ENCODE measurements at places on chromosomes 7 and 10. TPM values are rescaled to one million over a fixed set of nuclear protein-coding genes. Genes with fewer than 3 reads are reported as not detected.

GRCh38 chr10:60466267-60467201 is 76.9 kb upstream of the ANK3 start:
- DNase-seq, result no peak

Gene KLF14
- 0.07 TPM for total RNA-seq

GRCh38 chr7:155281398-155281969 is 16.2 kb upstream of the INSIG1 start:
- no peak for DNase-seq

GRCh38 chr7:108434010-108434409 is 22.2 kb downstream of the NRCAM start:
- DNase-seq, result no peak

DNA sequence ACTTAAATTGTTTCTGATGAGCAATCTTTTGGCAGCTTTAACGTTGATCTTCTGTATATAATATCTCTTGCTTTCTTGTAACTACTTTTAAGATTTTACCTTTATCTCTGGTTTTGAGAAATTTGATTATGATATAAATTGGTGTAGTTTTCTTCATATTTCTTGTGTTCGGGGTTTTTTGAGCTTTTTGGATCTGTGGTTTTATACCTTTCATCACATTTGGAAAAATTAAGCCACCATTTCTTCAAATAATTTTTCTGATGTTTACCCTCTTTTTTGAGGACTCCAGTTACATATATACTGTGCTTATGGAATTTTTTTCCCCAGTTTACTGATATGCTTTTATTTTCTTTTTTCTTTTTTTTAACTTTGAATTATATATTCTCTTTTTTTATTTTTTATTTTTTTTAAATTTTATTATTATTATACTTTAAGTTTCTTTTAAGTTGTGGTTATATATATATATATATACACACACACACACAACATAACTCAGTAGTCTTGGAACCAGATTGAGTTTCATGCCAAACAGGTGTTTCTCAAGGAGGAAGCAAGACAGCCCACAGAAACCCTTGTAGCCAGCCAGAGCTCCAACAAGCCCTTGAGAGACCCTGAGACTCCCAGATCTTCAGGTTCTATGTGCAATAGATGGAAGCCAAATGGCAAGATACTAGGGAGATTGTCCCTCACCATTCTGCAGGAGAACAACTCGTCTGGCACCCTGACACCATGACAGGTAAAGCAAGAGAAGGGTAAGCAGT is 27.5 kb upstream of the NME8 start:
- DNase-seq, result no peak

DNA sequence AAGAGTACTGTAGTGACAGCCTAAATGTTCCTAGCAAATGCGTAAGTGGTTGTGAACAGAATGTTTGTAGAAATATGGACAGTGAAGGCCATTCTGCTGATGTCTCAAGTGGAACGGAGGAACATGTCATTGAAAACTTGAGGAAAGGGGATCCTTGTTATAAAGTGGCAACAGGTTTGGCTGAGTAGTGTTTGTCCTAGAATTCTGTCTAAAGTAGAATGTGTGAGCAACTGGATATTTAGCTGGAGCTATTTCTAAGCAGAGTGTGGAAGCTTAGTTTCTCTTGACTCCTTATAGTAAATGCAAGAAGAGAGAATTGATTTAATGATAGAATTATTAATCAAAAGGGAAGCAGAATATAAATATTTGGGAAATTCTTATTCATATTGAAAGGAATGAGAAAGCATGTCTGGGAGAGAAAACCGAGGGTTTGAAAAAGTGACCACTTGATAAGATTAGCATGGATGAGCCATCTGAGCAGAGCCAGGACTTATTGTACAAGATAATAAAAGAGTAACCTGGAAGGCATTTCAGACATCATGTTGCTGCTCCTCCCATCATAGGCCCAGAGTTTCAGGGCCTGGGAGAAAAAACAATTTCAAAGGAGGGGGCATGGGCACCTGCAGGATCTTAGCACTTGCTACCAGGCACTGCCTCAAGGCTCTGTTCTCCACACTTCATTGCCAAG is 276.1 kb downstream of the BMPER start:
- DNase-seq, result no peak

Gene SPDYE8
- not detected for total RNA-seq

DNA sequence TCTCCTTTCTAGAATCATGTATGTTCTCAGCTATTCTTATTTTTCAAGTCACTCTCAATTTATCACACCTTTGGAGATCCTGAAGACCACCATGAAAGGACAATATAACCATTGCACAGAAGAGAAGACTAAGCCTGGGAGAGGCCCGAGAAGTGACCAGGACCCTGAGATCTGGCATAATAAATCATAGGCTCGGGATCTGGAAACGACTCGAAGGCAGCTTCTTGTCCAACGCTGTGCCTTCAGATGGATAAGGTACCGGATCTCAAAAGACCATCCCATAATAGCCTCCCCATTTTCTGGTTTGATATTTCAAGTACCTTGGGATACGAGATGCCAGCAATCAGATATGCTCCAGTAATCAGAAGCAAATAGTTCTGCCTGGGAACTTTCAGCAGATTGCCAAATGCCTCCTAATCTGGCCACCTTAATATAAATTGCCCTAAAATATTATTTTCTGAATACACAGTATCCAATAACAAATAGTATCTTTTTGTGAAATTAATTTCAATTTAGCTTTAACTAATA is 179.2 kb upstream of the ZMIZ1 start:
- DNase-seq, result no peak

Measured in left ventricle myocardium superior (tissue), 1 donor.